Keratinocyte (primary cell): ENCODE measurements at places on chromosomes 1 and 21.
A peak's percentile ranks its signal among the peaks of the same experiment; 100 is the strongest.

GRCh38 chr1:103582464-103582863 is 11.1 kb downstream of the AMY2B start:
- no peak for DNase-seq

GRCh38 chr1:34341896-34342295 is 165.2 kb downstream of the C1orf94 start:
- DNase-seq, result no peak

GRCh38 chr1:214660900-214661299 is 57.9 kb downstream of the CENPF start:
- no peak for DNase-seq

DNA sequence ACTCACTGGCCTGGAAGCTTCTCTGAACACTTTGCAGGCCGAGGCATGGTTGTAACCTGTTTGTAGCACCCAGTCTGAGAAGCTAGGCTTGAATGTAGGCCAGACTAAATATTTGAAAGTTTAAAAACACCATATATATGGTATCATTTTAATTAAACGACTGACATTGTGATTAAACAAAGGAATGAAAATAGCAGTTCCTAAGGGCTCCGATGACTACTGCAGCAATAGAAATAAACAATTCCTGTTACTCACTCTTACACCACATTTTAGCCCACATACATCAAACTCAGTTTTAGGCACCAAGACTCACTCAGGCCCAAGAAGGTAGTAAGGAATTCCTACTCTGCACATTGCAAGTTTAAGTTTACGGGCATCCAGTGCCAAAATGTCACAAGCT is 281.2 kb downstream of the AKT3 start:
- no peak for DNase-seq

GRCh38 chr1:77847621-77848080 is 40.8 kb upstream of the NEXN start:
- DNase-seq, result no peak

GRCh38 chr1:32741059-32741412 is 38.5 kb upstream of the SYNC start:
- DNase-seq, result no peak

GRCh38 chr1:34378968-34379856 is 202.5 kb downstream of the C1orf94 start:
- DNase-seq, result no peak

DNA sequence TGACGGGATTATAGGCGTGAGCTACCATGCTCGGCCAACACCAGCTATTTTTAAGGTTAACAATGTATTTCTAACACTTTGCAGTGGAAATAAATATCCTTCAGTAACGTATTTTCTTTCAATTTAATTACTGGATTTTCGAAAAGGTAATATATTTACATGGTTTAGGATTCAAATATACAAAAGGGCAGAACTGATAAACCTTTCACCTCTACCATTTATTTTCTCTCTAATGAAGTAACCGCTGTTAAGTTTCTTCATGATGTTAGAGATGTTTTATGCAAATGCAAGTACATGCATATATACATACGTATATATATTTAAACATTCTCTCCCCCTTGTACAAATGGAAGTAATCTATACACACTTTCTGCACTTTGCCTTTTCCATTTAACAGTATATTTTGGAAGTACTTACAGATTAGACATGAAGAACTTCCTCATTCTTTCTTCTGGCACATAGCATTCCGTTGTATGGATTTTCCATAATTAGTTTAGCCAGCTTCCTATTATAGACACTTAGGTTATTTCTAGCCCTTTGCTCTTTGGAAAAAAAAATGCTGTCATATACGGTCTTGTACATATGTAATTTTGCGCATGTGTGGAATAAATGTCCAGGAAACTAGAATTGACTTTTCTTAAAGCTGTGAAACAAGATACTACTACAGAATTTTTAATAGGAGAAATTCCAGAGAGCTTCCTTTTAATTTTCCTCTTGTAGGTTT is 14.9 kb upstream of the HJV start:
- no peak for DNase-seq

GRCh38 chr1:92803140-92803887 is 18.4 kb upstream of the EVI5 start:
- no peak for DNase-seq

GRCh38 chr1:153432874-153433681 is 16.8 kb downstream of the S100A7A start:
- DNase-seq, result no peak

DNA sequence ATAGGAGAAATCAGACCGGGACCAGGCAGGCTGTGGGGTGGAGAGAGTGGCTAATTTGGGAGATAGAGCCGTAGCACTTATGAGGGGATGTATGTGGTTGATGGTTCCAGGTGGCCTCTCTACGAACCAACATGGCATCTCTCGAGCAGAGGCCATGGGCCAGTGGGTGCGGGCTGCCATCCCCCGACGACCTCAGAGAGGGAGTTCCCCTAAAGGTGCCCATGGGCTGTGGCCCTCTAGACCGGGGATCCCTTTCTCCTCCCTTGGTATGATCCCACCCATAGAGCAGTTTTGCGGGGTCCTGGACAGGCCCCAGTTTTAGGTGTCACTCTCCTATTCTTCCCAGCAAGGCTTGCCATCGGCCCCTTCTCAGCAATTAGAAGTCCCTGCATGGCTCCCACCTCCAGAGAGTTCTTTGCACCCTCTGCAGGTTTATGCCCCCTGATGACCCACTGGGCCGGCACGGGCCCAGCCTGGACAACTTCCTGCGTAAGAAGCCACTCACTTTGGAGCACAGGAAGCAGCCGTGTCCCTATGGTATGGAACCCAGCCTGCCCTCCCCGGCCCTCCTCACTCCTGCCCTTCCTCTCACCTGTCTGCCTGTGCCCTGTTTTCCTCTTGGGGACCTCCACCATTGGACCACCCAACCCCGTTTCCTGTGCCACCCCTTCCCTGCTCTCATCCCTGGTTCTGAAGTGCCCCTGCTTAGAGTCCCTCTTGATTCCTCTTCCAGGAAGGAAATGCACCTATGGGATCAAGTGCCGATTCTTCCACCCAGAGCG is 7.8 kb downstream of the ZC3H12A start:
- peak; percentile 33 for DNase-seq

- DNase-seq, result no peak
These were observed 44.8 kb downstream of the DPYD start for GRCh38 chr1:97875996-97876395.

- DNase-seq, result no peak
These were observed 20.1 kb downstream of the PTPRU start for GRCh38 chr1:29256394-29256793.

DNA sequence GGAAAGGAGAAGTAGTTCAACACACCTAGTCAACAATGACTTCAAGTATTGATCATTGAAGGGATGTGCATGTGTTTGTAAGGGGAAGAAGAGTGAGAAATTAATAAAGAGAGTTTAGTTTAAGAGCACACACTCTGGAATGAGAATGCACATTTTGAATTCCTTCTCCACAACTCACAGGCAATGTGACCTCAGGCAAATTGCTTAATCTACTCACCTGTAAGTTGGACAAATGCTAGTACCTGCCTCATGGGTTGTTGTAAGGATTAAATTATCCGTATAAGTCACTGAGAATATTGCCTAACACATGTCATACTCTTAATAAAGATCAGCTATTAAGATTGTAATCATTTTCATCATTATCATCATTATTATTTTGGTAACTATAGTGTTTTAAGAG is 204.0 kb upstream of the NFIA start:
- DNase-seq, result peak; percentile 45

DNA sequence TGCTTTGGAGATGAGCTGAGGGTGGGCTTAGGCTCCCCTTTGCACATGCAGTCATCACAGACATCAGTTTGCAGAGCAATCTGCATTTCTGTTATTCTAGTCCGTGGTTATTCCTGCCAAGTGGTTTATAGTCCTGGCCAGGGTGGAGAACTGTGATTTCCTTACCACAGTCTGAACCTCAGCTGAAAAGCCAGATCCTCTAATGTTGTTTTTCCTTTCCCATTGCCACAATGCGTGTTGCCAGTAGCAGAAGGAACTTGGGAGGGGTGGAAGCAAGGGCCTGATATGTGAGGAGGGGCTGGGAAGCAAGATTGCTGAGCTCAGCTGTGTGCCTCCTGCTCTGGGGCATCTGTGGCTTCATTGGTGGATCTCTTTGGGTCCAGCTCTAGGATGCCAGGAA is 18.0 kb upstream of the ST3GAL3 start:
- DNase-seq, result no peak

DNA sequence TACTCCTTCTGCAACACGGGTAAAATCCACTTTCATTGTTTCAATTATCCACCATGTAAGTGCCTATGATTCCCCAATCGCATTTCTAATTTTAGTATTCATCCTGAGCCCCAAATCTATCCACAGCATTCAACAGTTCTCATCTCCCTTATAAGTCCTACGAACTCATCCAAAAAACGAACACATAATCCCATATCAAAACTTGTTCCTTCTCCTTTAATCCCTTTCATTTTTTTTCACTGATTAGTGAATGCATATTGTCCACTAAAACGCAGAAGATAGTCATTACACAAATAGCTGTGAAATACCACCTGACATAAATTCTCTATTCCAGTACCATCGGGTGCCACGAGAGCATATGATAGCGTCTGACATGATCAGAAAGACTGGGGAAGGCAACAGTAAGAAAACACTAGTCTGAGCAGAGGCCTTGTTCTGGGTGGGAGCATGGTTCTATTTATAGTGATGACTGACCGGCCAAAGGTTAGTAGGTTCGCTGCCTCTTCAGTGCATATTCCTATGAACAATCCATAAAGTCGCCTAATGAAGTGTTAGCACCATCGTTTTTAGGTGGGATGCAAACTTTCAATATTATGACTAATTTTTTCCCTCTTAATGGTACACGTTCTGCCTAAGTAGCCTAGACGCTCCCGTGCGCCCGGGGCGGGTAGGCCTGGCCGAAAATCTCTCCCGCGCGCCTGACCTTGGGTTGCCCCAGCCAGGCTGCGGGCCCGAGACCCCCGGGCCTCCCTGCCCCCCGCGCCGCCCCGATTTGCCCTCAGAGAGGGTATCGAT is 648 bp downstream of the ATP5PF start:
- DNase-seq, result no peak

DNA sequence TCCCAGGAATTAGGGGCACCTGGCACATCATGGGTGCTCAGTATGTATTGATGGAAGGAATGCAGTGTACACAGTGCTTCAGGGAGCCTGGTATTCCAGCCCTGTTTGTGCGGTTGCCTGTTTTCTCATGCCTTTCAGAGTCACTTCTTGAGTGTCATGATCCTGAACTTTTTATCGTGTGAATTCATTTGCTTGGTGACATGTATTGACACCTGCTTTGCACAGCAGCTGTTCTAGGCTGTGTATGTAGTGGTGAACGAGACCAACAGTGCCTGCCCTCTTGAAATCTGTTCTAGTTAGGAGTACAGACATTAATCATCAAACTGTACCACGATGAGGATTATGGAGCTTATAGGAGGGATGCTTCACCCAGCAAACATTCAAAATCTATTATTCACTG is 6.1 kb downstream of the HTR6 start:
- no peak for DNase-seq

DNA sequence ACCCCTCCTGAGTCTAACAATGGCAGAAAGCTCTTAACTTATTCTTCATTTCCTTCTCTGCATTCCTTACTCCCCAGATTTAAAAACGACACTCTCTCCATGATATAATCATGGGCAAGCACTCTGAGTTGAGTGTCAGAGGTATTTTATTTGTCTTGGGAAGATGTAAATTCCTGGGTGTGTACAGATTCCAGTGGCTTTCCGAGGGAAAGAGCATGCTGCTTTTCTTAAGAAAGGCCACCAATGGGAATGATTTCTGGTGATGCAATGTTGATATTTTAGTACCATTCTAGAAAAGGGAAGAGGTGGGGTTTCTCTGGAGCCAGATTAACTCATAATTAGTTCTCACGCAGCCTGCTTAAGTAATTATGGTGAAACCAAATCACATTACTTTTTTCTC is 47.8 kb upstream of the BTG3 start:
- DNase-seq, result no peak

GRCh38 chr1:167249702-167250101 is 29.0 kb downstream of the POU2F1 start:
- no peak for DNase-seq

GRCh38 chr1:12179111-12179519 is 12.3 kb downstream of the TNFRSF1B start:
- no peak for DNase-seq
